Stimulated activated CD4-positive, alpha-beta T cell treated with anti-CD3 and anti-CD28 coated beads, Interleukin-12 subunit alpha, Interleukin-12 subunit beta, amount 100 ng/mL, for 4 hours (primary cell): ENCODE measurements at places on chromosomes 3 and 15.

DNA sequence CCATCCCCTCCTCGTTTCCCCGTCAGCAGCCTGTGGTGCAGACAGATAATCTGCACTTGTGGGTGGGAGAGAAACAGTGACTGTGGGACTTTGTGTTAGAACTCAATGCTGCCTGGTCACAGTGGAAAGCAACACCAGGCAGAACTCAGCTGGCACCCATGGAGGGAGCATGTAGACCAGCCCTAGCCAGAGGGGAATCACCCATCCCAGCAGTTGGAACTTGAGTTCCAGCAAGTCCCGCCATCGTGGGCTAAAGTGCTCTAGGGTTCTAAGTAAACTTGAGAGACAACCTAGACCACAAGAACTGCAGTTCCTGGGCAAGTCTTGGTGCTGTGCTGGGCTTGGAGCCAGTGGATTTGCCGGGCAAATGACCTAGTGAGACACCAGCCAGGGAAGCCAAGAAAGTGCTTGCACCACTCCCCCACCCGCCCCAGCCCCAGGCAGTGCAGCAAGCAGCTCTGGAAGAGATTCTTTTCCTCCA is 24.4 kb downstream of the ISG20 start:
- no peak for DNase-seq

DNA sequence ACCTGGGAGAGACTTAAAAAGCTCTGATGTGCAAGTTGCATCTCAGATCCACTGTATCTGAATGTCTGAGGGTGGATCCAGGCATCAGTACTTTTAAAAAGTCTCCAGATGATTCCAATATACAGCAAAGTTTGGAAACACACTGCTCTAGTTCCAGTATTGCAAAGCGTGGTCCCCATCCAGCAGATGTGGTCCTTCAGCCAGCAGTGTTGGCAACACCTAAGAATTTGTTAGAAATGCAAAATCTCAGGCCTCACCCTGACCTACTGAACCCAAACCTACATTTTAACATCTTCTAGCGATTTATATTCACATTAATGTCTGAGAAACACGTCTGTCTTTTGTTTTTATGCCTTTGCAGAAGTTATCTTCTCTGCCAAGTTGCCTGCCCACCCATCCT is 32.2 kb upstream of the SGO1 start:
- DNase-seq, result no peak

- no peak for DNase-seq
These were observed 70.7 kb upstream of the DPH6 start for GRCh38 chr15:35616498-35617271.

DNA sequence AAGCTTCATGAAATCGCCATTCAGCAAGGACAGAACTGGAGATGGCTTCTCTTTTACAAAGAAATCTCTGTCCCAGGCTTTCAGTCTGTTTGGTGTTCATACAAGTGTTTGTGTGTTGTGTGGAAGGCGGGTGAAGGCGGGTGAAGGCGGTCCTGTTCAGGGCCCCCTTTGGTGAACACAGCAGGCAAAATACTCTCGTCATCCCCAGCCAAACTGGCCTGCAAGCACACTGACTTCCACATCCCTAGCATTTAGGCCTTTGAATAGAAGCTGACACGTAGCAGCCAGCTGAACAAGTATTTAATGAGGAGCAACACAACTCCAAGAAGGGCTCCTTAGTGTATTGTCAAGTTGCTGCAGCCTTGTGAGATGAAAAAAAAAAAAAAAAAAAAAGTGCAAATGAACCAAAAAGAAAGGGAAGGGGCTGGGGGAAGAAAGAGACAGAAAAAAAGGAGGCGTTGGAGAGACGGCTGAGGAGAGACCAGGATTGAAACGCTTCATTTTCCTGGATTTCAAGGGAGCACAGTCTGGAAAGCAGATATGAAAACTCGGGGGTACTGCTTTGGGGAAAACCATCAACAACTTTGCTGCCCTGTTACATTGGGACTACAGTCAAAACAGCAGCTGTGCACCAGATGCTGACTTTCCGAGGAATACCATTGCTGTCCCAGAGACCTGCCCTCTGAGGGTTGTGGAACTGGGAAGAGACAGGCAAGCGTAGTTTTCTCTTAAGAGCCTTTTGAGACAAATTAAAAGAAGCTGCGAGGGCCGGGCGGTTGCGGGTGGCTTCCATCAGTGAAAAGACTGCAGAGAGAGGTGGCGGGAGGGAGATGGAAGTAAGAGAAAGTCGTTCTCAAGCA is 74.6 kb downstream of the TGFBR2 start:
- no peak for DNase-seq

- no peak for DNase-seq
These were observed 200.6 kb downstream of the SEMA6D start for GRCh38 chr15:47917881-47918280.

DNA sequence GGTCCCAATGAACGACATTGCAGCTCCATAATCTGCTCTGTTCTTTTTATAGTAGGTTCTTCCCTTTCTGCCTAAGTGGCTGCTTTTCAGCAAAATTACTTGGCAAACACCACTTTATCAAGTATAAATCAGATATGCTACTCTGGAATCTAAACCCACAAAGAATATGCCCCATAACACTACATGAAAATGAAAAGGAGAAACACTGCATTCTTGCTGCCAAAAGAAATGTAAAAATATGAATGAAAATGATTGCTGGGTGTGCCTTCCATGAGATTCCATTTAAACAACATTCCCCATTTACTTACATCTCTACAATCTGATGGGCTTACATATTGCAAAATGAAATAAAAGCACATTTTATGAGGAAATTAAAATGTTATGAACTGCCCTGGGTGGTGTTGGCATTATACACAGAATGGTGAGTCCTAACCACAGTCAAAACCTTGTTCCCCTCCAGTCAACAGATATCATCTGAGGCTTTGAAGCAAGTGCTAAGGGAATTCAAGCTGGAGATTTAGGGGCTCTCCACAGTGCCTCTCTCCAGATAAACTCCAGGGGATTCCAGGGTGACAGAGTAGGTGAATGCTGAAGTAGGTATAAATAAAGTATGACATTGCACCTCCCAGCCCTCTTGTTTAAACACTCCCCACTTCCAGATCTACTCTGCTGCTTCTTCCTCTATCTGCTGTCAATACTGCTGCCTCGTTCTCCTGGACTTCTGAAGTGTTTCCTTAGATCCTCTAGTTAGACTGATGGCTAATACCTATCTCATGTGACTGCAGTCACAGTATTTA is 136.5 kb downstream of the RORA start:
- no peak for DNase-seq

DNA sequence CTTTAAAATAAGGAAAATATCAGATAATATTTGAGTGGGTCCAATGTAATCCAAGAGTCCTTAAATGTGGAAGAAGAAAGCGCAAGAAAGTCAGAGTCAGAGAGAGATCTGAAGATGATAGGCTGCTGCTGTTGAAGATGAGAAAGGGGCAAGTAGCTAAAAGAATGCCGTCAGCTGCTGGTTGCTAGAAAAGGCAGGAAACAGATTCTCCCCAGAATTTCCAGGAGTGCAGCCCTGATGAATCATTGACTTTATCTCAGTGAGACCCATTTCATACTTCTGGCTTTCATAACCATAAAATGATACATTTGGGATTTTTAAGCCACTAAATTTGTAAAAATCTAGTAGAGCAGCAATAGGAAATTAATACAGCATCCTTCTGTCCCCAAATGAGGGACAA is 7.5 kb upstream of the CHMP2B start:
- DNase-seq, result no peak

- DNase-seq, result no peak
These were observed 32.6 kb downstream of the HMCES start for GRCh38 chr3:129311054-129311902.
